Naive thymus-derived CD8-positive, alpha-beta T cell (primary cell): ENCODE measurements at places on chromosomes 6 and 20. TPM values are rescaled to one million over a fixed set of nuclear protein-coding genes. Genes with fewer than 3 reads are reported as not detected.

DNA sequence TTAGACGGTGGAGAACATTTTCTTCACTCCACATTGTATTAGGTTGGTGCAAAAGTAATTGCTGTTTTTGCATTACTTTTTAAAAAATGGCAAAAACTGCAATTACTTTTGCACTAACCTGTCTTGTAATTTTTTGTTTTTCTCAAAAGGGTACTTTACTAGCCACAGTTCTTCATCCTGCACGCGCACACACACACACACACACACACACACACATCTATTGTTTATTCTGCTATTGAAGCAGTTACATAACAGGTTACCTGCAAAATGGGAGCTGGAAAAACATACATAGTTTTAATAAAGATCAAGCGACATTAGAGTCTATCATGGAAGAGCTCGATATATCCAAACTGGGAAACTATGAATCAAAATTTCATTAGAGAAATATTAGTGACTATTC is 235.2 kb downstream of the SIM1 start:
- no peak overlapping the region for H3K4me3 ChIP-seq
- peaks cover 17% of the 10 kb centered on the region for H3K27me3 ChIP-seq
- H3K36me3 ChIP-seq = no peaks in the 10 kb centered on the region
- H3K4me1 ChIP-seq = peaks cover 12% of the 10 kb centered on the region
- no peak for DNase-seq
- H3K27ac ChIP-seq = no peak overlapping the region

- H3K4me3 ChIP-seq = peak overlapping the region; percentile 38
- no peaks in the 10 kb centered on the region for H3K27me3 ChIP-seq
- peaks cover 31% of the 10 kb centered on the region for H3K4me1 ChIP-seq
- no peak for DNase-seq
- peaks cover 7% of the 10 kb centered on the region for H3K36me3 ChIP-seq
Measured at GRCh38 chr6:7195339-7196018, 87.7 kb downstream of the RREB1 start.

- no peak overlapping the region for H3K27ac ChIP-seq
- DNase-seq = no peak
- H3K4me3 ChIP-seq = no peak overlapping the region
- no peaks in the 10 kb centered on the region for H3K36me3 ChIP-seq
Measured at GRCh38 chr20:11231742-11232648, 558.2 kb upstream of the JAG1 start.

DNA sequence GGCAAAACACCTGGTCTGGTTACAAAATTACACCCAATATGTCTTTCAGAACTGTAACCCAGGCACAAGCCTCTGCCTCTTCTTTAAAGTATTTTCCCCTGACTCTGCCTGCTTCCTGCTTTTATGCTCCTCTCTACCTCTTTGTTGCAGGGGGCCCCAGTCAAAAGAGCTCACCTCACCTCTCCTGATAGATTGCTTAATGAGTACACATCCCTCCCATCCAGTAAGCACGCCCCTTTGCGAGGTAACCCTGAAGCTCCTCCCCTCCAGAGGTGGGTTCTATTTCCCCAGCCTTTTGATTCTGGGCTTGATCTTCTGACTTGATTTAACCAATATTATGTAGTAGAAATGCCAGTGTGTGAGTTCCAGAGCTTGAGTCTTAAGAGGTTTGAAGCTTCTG is 56.6 kb upstream of the EYA2 start:
- H3K27me3 ChIP-seq = peaks cover 17% of the 10 kb centered on the region
- H3K36me3 ChIP-seq = no peaks in the 10 kb centered on the region
- H3K4me1 ChIP-seq = no peaks in the 10 kb centered on the region
- DNase-seq = no peak
- no peak overlapping the region for H3K4me3 ChIP-seq

DNA sequence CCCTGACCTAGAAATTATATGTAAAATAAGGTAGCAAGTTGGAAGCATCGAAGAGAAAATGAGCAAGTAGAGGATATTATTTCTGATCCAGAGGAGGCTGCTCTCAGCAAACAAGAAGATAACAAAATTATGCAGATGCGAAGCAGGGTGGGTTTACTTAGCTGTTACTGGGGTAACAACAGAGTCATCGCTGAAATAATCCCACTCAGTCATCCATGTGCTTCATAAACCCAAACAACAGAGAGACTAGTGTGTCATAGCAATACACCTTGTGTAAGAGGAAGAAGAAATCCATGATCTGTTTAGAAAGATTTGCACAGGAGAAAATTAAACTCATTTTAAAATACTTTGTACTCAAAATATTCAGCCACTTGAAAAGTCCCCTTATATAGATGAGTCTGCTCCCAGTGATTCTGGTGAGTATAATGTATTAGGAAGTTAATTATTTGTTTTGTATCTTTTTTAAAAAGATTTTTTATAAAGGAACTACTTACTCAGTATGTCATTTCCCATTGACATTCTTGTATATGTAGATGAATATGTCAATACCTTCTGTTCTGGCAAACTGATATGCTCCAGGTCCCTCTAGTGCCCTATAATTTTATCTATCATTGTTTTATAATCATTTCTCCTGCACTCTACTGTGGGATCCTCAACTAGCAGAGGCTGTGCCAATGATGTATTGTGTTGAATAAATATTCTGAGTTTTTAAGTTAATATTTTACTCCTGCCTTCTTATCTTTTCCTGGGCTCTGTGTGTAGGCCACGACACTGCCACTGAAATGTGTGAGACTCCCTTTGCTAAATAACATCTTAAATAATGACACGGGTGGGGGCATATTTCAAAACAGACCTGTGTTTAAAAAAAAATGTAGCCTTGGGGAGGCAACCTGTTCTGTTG is 8.6 kb upstream of the HIVEP2 start:
- H3K4me1 ChIP-seq = peaks cover 16% of the 10 kb centered on the region
- peak; percentile 37 for DNase-seq
- no peaks in the 10 kb centered on the region for H3K36me3 ChIP-seq

Gene KCNQ5
- 10.7 TPM for total RNA-seq

Gene AMD1
- 68.1 TPM for total RNA-seq

Gene KHDC1L
- not detected for total RNA-seq

Gene APOBEC2
- total RNA-seq = not detected
